ENCODE measurements at places on chromosomes 1 and 21.

DNA sequence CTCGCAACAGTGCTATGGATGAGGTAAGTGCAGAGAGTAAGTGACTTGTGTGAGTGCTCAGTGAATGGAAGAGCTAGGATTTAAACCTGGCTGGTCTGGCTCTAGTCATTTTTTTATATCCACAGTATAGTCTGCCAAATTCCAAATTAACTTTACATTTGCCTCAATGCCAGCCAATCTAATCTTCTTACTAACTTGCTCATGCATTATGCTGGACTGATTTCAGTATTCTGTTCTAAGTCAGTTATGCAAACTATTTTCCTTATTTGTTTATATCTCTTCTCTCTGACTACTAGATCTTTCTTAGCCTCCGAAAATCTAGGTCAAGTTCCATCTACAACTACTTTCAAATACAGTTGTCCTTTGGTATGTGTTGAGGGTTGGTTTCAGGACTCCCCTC, 133.3 kb downstream of the XPR1 start:
- DNase-seq = no peak

GRCh38 chr1:182601416-182601786, 2.8 kb downstream of the RGS16 start:
- peak; percentile 85 for DNase-seq

GRCh38 chr1:51093581-51093980, 8.4 kb upstream of the C1orf185 start:
- no peak for DNase-seq

DNA sequence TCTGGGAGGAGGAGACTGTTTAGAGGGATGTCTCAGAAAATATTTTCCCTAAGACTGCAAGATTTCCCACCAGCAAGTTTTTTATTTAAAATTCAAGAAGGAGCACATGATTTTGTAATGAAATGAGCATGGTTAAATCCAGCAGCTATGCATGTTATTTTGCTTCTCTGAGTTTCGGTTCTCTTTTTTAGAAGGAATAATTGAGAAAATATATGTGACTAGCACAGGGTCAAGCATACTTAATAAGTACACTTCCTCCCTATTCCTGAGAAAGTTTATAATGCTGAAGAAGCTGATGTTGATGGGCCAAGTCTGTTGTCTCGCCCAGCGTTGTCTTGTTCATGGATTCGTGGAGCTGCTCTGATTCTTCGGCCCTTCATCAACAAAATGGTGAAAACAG, 51.2 kb downstream of the EXO1 start:
- DNase-seq = no peak

- no peak for DNase-seq
These were observed 545.9 kb downstream of the SMYD3 start for GRCh38 chr1:245961137-245961540.

- no peak for DNase-seq
These were observed 21.2 kb upstream of the LGALS8 start for GRCh38 chr1:236502579-236502971.

DNA sequence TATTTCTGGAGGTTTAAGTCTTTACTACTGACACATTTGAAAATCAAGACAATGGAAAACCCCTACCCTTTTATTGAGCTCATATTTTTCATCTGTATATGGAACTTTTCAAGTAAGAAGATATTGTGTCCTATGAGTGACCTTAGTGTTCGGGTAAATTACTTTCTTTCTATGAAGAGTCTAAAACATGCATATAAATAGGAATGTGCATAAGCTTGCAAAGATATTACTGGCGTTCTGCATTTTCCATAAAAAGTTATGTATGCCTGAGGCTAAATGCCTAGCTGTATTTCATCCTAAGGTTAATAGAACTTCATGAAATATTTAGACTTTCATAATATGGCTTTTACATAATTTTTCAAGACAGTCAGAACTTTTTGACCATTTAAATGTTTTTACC, 495.8 kb upstream of the ADAMTS5 start:
- DNase-seq = no peak

DNA sequence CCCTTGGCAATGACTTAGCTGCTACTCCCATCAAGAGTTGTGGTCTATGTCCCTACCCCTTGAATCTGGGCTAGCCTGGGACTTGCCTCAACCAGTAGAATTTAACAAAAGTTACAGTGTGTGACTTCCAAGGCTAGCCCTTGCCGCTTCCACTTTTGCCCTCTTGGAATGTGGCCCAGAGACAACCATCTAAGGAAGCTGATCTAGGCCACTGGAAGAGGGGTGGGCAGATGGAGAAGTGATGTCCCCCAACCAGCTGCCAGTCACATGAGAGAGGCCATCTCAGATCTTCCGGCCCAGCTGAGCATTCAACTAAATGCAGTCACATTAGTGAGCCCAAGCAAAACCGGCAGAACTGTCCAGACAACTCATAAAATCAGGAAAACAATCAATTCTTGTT, 115.1 kb downstream of the TOMM20 start:
- DNase-seq = no peak

GRCh38 chr1:208256556-208256955, 12.4 kb upstream of the PLXNA2 start:
- DNase-seq = no peak

GRCh38 chr1:80155371-80155770, 1148.8 kb upstream of the ADGRL4 start:
- no peak for DNase-seq

GRCh38 chr1:179743679-179744400, 749 bp downstream of the FAM163A start:
- DNase-seq = no peak

DNA sequence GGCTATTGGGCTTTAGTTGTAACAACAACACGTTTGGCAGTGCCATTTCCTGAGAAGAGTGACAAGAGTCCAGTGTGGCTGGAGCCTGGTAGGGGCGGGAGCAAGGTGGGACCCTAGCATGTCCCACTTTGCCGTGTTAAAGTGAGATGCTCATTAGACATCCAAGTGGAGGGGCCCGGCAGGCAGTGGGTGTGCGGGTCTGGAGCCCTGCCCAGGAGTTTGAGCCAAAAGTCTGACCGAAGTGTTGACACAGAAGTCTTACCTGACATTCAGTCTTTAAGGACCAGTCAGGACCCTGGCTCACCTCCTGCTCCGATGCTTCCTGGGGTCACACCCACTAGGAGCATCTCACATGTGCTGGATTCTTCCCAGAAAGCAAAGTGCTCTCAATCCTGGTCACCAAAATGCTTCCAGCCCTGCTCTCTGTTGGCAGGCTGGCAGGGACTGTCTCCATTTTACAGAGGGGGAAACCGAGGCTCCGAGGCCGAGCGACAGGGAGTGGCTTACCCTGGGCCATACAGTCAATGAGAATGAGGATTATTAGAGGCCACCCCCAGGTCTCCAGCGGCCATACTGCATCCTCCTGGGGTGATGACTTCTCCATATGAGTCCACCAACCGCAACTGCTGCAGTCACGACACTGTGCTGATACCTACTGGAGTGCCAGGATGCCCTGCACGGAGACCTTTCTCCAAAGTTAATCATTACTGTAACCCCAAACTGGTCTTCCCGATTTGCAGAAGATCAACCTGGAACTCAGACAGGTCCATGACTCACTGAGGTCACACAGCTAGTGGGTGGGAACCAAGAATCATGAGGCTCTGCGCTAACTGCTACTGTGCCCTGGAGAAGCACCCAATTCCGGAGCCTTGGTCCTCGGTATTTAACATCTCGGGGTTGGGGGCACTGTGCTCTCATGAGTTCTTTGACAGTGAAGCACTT, 112.7 kb downstream of the PRDM2 start:
- no peak for DNase-seq

DNA sequence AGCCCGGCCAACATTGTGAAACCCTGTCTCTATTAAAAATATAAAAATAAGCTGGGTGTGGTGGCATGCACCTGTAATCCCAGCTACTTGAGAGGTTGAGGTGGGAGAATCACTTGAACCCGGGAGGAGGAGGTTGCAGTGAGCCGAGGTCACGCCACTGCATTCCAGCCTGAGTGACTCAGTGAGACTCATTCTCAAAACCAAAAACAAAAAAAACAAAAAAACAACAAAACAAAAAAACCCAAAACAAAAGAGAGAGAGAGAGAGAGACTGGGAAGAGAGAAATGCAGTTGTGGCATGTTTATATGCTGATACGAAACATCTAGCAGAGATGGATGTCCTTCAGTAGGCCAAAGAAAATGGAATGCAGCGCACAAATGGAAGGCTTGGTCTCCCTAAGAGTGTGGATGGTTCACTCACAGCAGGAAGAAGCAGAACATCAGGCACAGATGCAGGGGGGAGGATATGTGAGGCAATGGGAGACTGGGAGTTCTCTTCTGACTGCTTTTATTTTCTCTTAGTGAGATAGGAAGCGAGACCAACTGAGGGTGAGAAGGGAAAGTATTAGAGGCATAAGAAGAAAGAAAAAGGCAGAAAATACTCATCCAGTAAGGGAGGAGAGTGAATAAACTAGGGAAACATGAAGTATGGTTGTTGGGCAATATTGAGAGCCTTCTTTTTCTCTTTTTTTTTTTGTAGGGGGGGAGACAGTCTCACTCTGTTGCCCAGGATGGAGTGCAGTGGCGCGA, 16.0 kb downstream of the THEM4 start:
- DNase-seq = no peak

DNA sequence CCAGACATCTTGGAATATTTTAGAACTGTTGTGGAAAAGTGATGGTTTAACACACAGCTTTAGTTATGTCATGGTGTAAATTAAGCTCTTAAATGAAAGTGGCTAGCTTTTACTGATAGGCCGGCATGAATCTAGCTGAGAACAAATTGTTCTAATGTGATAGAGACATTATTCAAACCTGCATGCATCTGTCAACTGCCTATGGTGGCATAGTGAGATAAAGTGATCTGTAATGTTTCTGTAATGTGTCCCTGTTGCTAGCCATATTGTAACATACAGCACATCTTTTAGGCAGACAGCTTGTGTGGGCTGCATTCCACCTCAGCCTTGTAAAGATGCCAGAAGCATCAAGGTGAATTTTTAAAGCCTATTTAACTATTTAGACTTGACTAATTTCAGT, 16.0 kb downstream of the LRIG2 start:
- no peak for DNase-seq

DNA sequence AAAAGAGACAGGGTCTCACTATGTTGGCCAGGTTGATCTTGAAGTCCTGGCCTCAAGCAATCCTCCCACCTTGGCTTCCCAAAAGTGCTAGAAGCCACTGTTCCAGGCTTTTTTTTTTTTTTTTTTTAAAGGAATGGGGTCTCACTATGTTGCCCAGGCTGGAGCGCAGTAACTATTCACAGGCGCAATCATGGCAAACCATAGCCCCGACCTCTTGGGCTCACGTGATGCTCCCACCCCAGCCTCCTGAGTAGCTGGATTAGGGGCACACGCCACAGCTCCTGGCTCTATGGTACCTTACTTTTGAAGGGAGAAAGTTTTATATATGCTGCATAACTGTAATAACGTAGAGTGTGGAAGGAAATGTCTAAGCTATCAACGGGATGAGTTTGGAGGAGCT, 5.7 kb upstream of the ATP13A2 start:
- no peak for DNase-seq

- DNase-seq = no peak
These were observed 104.5 kb downstream of the KCNJ15 start for GRCh38 chr21:38361324-38361723.

GRCh38 chr1:11693024-11693590, 1.6 kb downstream of the DRAXIN start:
- no peak for DNase-seq

GRCh38 chr1:119805746-119806145, 5.5 kb downstream of the REG4 start:
- no peak for DNase-seq

DNA sequence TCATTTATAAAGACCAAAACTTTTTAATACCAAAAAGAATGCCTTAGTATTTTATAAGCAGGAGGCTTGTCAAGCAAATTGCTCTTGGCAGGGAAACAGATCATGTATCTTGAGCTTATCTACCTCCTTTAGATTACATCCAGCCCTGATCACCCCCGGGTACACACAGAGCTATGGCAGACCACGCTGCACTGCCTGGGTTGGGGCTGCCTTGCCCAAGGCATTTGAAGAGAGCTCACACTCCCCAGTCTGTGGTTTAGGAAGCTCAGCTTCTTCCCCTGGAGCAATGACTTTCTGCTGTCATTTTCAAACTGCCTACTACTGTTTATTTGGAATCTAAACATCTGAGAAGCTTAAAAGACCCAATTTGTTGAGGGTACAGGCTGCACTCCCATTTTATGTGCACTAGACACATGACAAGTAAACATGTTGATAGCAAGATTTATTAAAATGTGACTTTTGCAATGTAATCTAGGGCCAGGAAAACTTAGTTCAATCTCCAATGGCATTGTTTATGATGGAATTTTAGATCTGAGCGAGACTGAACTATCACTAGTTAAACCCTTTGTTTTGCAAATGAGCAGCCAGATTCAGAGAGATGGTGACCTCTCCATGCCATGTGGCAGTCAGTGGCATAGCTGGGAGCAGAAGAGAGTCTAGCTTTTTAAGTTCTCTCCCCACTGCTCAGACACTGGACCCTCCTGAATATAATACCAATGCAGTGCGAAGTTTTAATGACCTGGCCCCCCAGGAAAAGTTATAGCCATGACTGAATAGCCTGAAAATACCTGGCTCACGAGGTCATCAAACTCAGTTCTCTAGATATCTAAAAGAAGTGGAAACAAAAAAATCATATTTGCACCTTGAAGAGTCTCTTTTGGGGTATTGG, 214.9 kb downstream of the HLX start:
- DNase-seq = no peak

GRCh38 chr21:29306920-29307319, 8.2 kb downstream of the BACH1 start:
- DNase-seq = no peak

DNA sequence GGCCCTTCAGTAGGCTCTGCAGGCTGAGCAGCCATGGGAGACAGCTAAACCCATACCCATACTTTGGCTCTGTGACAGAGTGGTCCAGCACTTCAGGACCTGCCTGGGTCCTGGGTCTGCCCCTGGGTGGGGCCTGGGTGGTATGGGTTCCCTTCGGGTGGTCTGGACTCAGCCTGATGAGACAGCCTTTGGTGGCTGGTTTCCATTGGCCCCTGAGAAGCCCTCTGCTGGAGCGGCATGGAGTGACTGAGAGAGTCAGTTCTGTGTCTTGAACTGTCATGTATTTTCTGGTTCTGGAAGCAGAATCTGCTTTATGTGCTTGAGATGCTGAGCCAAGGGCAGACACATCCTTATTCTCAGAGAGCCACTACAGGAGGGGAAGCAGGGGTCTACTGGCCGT, 31.3 kb upstream of the KCNA2 start:
- DNase-seq = no peak

- no peak for DNase-seq
These were observed 1.5 kb downstream of the ATP8B2 start for GRCh38 chr1:154326546-154327465.

DNA sequence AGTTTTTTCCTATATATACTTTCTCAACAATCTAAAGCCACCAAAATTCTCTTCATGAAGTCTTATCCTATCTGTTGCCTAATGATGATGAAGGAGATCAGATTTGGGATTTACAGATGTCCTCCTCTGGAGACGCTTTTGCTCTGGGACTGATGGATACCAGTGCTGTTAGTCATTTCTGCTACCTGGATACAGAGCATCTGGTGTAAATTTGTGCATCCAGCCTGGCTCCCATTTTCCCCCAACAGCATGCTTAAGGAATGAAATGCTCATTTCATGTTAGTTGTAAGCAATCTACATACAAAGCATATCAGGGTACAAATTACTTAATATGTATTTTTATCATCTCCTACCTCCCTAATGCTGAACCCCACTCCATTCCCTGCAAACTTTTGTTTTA, 57.7 kb downstream of the HNRNPR start:
- no peak for DNase-seq

All from NCI-H1105 treated with DMSO at 0.1 percent for 48 hours (cell line).